Muscle of leg (tissue), 16 donors: ENCODE measurements at places on chromosomes 3 and 15.

GRCh38 chr3:186311441-186311840 is 50.6 kb downstream of the DGKG start:
- H3K27ac ChIP-seq = no peak overlapping the region
- no peak for DNase-seq
- no peaks in the 10 kb centered on the region for H3K27me3 ChIP-seq
- no peaks in the 10 kb centered on the region for H3K4me1 ChIP-seq

- H3K27ac ChIP-seq = no peak overlapping the region
- H3K27me3 ChIP-seq = no peaks in the 10 kb centered on the region
- H3K36me3 ChIP-seq = no peaks in the 10 kb centered on the region
- no peaks in the 10 kb centered on the region for H3K4me1 ChIP-seq
Measured at GRCh38 chr15:31606194-31606669, 279.6 kb downstream of the KLF13 start.

GRCh38 chr3:136075218-136075808 is 109.8 kb downstream of the PPP2R3A start:
- no peak overlapping the region for H3K27ac ChIP-seq
- H3K36me3 ChIP-seq = peaks cover 4% of the 10 kb centered on the region
- no peaks in the 10 kb centered on the region for H3K27me3 ChIP-seq
- peak; percentile 90 for DNase-seq

DNA sequence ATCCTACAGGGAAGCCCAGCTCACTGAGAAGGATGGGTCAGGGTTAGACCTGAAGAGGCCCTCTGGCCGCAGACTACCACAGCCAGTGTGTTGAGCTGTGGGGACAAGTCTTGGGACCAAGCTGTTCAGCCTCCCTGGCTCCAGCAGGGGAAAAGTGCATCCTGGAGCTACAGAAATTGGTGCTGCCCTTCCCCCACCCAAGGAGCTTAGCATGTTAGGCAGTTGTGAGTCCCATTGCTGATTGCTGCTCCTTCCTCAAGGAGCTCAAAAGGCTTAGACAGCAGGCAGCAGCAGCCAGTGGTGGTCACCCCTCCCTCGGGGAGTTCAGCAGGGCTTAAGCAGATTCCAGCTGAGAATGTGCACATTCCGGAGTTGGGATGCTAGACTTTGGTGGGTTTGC is 165.6 kb downstream of the ATP8B4 start:
- no peaks in the 10 kb centered on the region for H3K36me3 ChIP-seq
- H3K4me3 ChIP-seq = no peak overlapping the region
- no peaks in the 10 kb centered on the region for H3K4me1 ChIP-seq
- H3K27me3 ChIP-seq = no peaks in the 10 kb centered on the region
- H3K27ac ChIP-seq = no peak overlapping the region
